ENCODE measurements at places on chromosomes 16 and 17.
A peak's percentile ranks its signal among the peaks of the same experiment; 100 is the strongest.

GRCh38 chr17:8859804-8860430 is 7.6 kb downstream of the PIK3R6 start:
- no peak for DNase-seq

- DNase-seq: peak; percentile 10
These were observed 55.4 kb downstream of the ADCY9 start for GRCh38 chr16:4060823-4061222.

GRCh38 chr17:1039123-1039507 is 42.2 kb downstream of the TIMM22 start:
- DNase-seq: no peak

DNA sequence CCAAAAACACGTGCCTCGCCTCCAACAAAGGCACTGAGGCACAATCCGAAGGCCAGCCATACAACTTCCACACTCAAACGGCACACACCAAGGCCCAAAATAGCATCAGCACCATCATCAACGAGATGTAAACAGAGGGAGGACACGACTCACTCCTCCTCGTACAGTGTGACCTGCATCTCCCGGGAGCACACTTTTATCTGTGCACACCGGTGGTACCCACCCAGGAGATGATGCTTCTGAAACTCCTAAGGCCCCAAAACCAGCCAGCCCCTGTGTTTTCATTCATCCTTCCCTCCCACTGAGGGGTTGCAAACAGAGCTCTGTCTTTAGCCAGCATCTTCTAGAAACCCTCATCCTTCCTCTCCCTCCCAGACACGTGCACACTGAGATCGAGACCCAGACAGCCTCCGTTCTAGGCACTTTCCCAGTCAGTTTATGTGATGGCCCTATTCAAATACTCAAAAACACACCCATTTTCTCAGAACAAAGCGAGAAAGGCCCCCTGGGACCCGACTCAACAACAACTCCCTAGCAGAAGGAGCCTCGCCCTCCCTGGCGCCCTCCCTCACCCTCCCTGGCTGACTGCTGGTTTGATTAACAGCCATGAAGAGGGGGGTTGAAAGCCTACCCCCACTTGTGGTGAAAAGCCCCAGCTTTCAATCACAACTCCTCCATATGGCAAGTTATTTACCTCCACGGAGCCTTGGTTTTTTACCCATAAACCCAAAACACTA is 76.3 kb downstream of the GAS7 start:
- DNase-seq: no peak

Data from astrocyte of the spinal cord (primary cell).